Progenitor cell of endocrine pancreas (in vitro differentiated cells): ENCODE measurements at places on chromosomes 12 and 14. TPM values are rescaled to one million over a fixed set of nuclear protein-coding genes. Genes with fewer than 3 reads are reported as not detected.

ZCRB1 gene
- 50.4 and 54.5 TPM in 2 replicates for total RNA-seq

GRCh38 chr12:115336506-115336905 lies 652.5 kb upstream of the TBX3 start:
- no peaks in the 10 kb centered on the region for H3K4me1 ChIP-seq
- no peaks in the 10 kb centered on the region for H3K36me3 ChIP-seq
- H3K4me3 ChIP-seq, result no peak overlapping the region
- DNase-seq, result no peak

DNA sequence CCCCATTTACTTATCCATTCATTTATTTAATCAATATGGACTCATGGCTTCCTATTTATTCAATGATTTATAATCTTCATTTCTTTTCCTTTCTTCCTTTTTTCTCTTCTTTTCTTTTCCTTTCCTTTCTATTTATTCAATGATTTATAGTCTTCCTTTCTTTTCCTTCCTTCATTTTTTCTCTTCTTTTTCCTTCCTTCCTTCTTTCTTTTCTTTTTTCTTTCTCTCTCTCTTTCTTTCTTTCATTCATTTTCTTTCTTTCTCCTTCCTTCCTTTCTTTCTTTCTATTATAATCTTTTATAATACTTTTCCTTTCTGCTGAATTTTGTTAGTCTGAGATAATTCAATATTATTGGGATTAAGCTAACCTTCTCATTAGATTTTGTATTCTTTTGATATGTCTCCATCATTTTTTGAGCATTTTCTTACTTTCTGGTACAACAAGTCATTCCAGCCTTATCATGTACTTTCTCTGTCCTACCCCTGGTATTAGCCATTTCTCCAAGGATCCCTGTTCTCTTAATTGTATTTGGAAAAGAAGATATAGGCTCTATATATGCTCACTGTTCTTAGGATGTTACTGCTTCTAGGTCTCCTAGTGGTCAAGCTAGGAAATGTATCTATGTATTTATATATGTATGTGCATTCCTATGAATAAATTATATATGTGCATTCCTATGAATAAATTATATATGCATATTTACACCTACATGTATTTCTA lies 12.1 kb downstream of the LACRT start:
- peaks cover 58% of the 10 kb centered on the region for H3K27me3 ChIP-seq
- no peak overlapping the region for H3K27ac ChIP-seq
- no peak overlapping the region for H3K4me3 ChIP-seq
- H3K36me3 ChIP-seq, result peaks cover 4% of the 10 kb centered on the region
- H3K4me1 ChIP-seq, result no peaks in the 10 kb centered on the region

- H3K4me1 ChIP-seq, result peaks cover 17% of the 10 kb centered on the region
- no peak overlapping the region for H3K4me3 ChIP-seq
- H3K27ac ChIP-seq, result no peak overlapping the region
- H3K27me3 ChIP-seq, result no peaks in the 10 kb centered on the region
- peaks cover 3% of the 10 kb centered on the region for H3K36me3 ChIP-seq
Observed at GRCh38 chr14:61429316-61429715, 107.9 kb downstream of the PRKCH start.

CCDC196 gene
- total RNA-seq, result not detected in 2 replicates

MMAB gene
- total RNA-seq, result 35.3 and 39.3 TPM in 2 replicates

- no peak overlapping the region for H3K4me3 ChIP-seq
- no peak for DNase-seq
- H3K27me3 ChIP-seq, result no peaks in the 10 kb centered on the region
- no peaks in the 10 kb centered on the region for H3K36me3 ChIP-seq
- H3K27ac ChIP-seq, result no peak overlapping the region
- no peaks in the 10 kb centered on the region for H3K4me1 ChIP-seq
Observed at GRCh38 chr14:82403987-82404386, 870.3 kb upstream of the SEL1L start.
